ENCODE measurements at places on chromosomes 3 and 15. TPM values are rescaled to one million over a fixed set of nuclear protein-coding genes. Genes with fewer than 3 reads are reported as not detected.

Gene ERICH6
- not detected for total RNA-seq

Gene CCR5
- total RNA-seq, result not detected

Gene PRTG
- 27.5 TPM for total RNA-seq

Gene CD96
- 108 TPM for total RNA-seq

Gene KLHL40
- not detected for total RNA-seq

Gene LHFPL4
- total RNA-seq, result not detected

Gene OSBPL10
- total RNA-seq, result 43.0 TPM

Gene SPTBN5
- total RNA-seq, result 2.1 TPM

Gene CYP1A2
- not detected for total RNA-seq

Gene GOLGA6D
- total RNA-seq, result not detected

Gene GOLGA6L7
- not detected for total RNA-seq

Gene CNTN6
- total RNA-seq, result 0.11 TPM

Data from A375 (cell line).